ENCODE measurements at places on chromosomes 13 and 19. TPM values are rescaled to one million over a fixed set of nuclear protein-coding genes. Genes with fewer than 3 reads are reported as not detected.

DNA sequence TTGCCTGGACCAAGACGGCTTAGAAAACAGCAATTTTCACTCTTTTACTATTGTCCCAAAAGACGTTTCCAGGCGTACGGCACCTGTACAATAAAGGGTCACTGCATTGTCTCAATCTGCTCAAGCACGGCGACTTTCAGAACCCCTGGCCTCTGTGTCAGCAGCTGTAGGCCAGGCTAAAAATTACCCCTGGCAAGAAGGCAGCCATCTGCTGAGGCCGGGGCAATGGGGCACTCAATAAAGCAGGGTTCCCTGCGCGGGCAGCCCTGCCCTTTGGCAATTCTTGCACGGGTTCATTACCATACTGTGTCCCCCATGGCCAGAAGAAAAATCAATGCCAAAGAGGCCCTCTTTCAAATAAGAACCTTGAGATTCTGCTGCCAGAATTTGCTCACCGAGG, 52.1 kb downstream of the STK24 start:
- no peak for DNase-seq

GRCh38 chr13:74105871-74106270, 28.3 kb downstream of the KLF12 start:
- DNase-seq: no peak

GRCh38 chr19:56367829-56368711, 25.3 kb downstream of the ZNF582 start:
- DNase-seq: peak; percentile 90

DNA sequence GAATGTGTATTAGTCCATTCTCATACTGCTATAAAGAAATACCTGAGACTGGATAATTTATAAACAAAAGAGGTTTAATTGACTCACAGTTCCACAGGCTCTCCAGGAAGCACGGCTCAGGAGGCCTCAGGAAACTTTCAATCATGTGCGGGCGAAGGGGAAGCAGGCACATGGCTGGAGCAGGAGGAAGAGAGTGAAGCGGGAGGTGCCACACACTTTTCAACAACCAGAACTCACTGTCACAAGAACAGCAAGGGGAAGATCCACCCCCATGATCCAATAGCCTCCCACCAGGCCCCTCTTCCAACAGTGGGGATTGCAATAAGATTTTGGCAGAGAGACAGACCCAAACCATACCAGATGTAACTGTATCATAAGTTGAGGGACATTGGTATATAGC, 72.7 kb downstream of the IRS2 start:
- DNase-seq: no peak

- no peak for DNase-seq
These were observed 13.0 kb downstream of the SAMD4B start for GRCh38 chr19:39355253-39355652.

DNA sequence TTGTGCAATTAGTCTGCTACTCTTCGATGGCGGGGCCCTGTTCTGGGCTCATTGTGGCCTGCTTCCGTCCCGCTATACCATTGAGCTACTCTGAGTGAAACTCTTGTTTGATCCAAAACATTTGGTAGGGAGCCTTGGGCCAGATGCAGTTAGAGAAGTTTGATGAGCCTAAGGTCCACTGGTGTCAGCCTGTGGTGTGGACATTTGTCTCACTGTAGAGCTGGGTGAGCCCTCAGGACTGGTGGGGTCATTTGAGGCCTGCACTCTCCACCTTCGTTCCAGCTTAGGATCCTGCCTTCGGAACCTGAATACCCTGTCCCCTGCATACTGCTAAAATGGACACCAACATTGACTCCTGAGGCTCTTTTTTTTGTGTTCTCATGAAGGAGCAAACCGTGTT, 6.9 kb downstream of the UBAC2 start:
- no peak for DNase-seq

DNA sequence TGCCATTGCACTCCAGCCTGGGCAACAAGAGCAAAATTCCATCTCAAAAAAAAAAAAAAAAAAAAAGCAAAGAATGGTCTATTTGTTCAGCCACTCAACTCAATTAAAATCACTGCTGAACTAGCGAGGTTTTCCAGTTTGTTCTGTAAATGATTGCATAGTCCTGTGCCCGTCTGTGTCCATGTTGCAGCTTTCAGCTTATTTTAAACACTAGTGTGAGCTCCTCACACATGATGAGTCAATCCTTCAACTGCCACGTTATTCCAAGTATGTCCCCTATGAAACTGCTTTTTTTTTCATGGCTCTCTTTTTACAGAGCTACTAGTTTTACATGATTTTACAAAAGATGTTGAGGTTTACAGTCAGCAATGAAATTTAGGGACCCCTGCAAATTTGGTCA, 12.2 kb downstream of the SUGP2 start:
- no peak for DNase-seq

GRCh38 chr13:110132225-110132982, 174.6 kb downstream of the COL4A1 start:
- DNase-seq: no peak

GRCh38 chr13:95970878-95971277, 82.3 kb downstream of the UGGT2 start:
- DNase-seq: no peak

DNA sequence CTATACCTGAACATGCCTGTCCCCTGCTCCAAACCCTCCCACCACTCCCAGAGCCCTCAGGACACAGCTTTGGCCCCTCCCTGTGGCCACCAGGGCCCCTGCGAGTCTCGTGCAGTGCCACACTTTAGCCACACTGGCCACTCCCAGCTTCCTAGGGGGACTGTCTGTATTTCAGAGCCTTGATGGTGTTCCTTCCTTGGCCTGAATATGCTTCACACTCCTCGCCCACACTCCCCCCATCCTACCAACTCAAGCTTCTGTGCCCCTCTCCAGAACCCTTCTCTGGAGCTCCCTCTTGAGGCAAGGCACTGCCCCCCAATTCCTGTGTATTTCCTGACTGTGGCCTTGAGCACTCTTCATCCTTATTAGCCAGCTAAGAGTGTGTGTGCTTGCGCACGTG, 80.2 kb downstream of the DPF1 start:
- DNase-seq: no peak

DNA sequence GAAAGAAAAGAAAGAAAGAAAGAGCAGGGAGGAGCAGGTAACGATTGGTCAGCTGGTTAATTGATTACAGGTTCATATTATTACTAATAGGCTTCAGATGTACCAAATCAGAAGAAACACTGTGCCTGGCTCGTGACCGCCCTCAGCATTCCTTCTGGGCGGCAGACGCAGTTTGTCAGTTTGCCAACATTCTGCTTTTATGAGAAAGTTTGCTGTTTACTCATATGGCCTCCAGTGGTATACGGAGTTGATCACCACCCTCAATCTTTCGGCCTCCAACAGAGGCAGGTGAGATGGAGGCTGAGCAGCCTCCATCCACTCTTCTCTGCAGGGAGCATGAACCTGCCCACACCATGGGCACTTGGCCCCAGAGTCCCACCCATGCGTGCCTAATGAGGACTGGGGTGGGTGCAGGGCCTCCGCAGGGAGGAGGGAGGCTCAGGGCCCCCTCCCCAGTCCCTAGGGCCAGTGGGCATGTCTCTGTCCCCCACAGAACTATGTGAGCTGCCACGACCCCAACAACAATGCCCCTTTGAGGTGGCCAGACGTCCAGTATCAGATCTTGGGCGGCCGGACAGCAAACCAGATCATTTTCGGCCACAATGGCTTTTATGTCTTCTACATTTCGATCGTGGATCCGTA, 8.8 kb downstream of the PRR22 start:
- DNase-seq: no peak

DNA sequence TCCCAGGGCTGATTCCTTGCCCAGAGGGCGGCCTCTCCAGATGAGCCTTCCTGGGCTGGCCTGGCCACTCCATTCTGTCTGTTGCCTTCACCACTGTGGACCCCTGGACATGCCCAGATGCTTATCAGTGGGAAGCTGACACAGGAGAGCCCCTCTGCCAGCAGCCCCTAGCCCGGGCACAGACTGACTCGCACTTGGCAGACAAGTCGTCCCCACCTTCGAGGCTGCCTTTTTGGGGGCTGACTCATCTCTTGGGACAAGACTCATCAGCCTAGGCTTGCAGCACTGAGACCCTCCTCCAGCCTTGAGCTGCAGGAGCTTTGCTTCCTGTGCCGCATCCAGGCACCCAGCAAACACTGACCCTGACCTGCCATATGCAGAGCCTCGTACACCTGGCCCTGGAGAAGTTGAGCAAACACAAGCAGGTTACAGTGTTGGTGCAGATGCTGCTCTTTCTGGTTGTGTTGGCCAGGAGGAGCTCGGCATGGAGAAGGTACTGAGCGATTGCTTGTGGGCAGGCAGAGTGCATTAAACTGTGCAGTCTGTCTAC, 8.1 kb downstream of the CHST8 start:
- DNase-seq: no peak

GRCh38 chr19:8515317-8515716, 1.4 kb upstream of the ZNF414 start:
- peak; percentile 92 for DNase-seq

- peak; percentile 69 for DNase-seq
These were observed 5.2 kb downstream of the POLRMT start for GRCh38 chr19:628168-628567.

DNA sequence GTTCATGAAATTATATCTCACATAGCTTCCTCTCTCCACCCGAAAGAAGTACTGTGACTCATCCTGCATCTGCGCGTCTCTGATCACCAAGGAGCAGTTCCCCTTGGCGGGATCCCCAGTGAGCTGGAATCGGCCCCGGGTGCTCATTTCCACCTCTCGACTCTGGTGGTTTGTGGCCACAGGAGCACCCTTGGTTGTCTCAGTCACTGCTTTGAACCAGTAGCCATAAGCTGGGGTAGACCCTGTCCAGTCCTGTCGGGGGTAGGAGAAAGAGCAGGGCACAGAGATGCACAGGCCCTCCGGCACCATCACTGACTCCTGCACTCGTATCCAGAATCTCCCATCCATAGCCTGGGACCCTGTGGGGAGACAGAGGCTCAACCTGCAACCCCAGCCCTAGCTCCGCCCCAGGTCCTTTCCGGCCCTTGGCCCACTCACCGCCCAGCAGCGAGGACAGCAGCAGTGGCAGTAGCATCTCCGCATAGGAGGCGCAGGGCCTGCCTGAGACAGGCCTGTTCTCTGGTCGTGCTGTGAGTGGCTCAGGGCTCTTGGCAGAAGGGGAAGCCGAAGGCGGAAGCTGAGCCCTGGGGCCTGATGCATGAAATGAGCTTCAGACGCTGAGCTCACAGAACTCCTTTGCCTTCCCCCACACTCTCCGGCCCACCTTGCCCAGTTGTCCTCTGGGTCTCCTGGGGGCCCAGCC, at the start of gene SIGLEC10:
TSS of gene SIGLEC10 (minus strand) at position 536 of the 703 bp plus-strand sequence. CDS start at position 475, 61 bp downstream.
- DNase-seq: peak; percentile 70

DNA sequence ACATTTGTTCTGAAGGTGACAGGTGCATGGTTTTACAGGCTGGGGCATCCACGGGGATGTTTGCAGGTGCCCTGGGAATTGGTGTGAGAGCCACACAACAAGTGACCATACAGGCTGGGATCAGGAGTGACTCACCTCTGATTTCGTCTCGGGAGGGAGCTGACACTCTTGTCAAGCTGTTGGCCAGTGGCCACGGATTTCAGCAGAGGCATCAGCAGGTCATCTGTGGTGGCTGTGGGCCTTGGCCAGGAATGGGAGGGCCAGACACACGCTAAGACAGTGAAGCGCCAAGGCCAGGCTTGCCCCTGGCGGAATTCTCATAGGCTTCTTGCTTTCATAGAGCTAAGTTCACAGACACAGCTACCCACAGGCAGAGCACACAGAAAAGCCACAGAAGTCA, 108.6 kb downstream of the HSPH1 start:
- no peak for DNase-seq

DNA sequence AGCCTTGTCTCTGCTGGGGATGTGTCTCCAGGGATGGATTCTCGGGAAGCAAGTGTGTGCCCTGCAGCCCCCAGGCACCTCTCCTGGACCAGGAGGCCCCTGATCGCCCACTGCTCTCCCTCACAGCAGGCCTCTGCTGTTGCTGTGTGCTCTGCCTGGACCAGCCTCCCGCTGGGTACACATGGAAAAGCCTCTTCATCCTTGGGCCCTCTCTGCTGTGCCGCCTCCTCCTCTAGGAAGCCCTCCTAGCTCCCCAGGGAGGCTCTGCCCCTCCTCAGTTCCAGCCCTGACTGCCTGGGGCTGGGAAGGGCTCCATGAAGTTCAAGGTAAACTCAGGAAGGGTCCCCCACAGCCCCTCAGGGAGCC, 12.0 kb downstream of the NDUFA11 start:
- no peak for DNase-seq

GRCh38 chr13:38941353-38941945, 49.2 kb downstream of the STOML3 start:
- DNase-seq: no peak

GRCh38 chr19:56097306-56097705, 23.8 kb downstream of the ZNF787 start:
- DNase-seq: no peak

DNA sequence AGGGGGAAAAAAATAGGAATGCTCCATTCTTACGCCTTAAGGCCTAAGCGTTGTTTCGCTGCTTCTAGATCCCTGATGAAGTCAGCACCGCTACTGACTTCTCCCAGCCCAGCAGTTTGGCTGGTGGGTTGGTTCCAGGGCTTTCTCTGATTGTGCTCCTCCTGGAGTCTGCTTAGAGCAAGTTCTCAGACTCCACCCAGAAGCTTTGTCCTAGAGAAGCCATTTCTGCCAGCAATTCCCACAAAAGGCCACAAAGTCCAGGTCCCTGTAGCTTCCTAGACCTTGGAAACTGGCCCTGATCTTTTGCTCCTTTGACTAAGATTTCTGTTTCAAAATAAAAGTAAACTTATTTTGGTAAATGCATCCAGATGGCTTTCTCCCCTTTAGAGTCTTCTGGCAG, 65.4 kb downstream of the KCTD12 start:
- DNase-seq: no peak

DNA sequence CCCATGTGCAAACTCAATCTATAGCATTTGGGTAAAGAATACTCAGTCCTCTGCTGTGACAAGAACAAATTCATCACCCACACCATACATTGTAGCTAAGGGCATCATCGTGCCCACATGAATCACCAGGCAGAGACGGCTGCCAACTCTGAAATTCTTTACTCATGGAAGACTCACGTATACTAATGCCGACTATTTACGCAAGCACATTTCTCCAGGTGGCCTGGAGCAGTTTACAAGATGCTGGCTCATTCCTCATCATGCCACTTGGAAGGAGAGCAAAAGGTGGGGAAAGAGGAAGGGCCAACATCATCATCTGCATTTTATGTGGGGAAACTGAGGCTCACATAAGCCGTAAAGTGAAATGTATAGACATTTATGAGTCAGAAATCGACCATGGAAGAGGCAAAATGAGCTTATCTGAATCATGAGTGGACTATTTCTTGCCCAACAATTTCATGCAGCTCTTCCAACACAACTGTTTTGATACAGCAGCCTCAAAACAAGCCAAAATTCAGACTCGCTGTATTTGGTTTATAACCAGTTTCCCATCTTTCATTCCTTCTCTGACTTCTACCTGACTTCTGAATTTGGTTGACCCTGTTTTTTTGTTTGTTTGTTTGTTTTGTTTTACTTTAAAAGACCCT, 213.9 kb upstream of the SERP2 start:
- DNase-seq: no peak

TECR gene
- total RNA-seq: 108 TPM

ATXN8OS gene
- total RNA-seq: not detected

LGALS4 gene
- 1.7 TPM for total RNA-seq

GFY gene
- not detected for total RNA-seq

PTPRS gene
- 0.09 TPM for total RNA-seq

TMEM145 gene
- 0.78 TPM for total RNA-seq

LRP3 gene
- 0.23 TPM for total RNA-seq

WDR87 gene
- not detected for total RNA-seq

SIGLEC10 gene
- 2.3 TPM for total RNA-seq

SLC25A41 gene
- total RNA-seq: 0.24 TPM

Measured in activated CD4-positive, alpha-beta T cell treated with anti-CD3 and anti-CD28 coated beads, Interleukin-2, amount 10 ng/mL, durations not matched to agents 24 days and 14 days (primary cell).